ENCODE measurements at places on chromosomes 4 and X.
A peak's percentile ranks its signal among the peaks of the same experiment; 100 is the strongest.

DNA sequence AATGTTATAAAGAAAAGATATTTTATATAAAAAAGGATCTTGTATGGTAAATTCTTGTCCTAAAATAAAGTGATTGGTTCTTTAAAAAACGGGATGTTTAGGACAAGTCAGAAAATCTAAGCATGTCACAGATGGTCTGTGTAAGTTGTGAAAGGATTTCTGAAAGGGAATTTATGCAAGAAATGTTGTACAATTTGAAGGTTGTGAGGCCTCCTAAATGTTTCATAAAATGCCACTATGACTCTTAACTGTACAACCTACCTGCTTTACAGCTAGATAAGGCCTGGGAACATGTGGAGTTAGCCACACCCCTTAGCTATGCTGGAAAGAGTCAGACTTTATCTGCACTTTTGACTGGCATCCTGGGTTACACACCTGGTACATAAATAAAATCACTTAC, 951.5 kb upstream of the POU3F4 start:
- DNase-seq, result no peak

DNA sequence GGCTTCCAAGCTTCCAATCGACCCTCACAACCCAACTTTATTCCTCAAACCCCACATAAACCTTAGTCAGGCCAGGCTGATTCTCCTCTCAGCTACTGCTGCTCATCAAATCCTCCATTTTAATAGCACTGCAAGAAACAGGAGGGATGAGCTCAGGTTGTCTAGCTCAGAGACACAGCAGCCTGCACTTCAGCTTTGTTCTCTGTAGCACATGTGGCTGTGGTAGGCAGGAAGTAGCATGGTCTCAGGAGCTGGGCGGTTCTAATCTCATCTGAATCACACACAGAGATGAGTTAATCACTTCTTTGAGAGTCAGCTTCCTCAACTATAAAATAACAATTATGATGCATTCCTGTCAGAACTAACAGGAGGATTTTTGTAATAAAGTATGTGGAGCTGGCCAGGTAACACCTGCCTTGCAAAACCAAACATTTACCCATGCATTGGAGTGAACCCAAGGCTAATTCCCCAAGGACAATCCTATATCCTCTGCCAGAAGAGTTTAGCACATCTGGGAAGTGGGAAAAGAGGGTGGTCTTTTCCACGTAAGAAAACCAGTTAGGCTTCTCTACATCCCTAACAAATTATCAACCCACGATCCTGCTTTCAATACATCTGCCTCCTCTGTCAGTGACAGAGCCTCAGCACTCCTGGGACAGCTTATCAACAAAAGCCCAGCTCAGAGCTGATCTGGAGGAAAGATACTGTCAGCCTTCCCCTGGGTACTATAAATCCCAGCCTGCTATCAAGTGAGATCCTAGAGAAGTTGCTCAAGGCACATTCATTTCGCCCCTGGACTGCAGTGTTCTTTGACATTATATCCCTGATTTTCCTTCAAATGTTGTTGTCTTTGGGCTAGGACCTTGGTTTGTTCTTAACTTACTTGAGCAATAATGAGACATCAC, 32.8 kb downstream of the ELOVL6 start:
- DNase-seq, result peak; percentile 7

- DNase-seq, result no peak
Measured at GRCh38 chr4:88830598-88830997, 133.0 kb upstream of the NAP1L5 start.

DNA sequence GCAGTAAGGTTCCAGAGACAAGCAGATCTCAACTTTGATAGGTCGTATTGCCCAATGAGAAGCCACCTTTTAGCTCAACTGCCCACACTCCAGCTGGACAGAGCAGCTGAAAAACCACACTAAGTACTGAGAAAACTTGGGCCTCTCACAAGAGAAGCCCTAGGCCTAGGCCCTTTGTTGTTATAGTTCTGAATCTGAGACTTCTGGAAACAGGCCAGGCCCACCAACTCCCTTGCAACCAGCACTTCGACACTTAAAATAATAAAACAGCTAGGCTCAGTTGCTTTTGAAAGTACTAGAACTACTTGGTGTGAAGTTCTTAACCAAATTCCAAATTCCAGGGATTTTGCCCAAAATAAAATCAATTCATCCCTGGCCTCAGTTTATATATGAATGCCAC, 13.5 kb upstream of the RTL5 start:
- no peak for DNase-seq

- no peak for DNase-seq
Measured at GRCh38 chr4:91894006-91894405, 409.8 kb upstream of the GRID2 start.

- no peak for DNase-seq
Measured at GRCh38 chr4:108849611-108850168, 86.8 kb upstream of the ETNPPL start.

DNA sequence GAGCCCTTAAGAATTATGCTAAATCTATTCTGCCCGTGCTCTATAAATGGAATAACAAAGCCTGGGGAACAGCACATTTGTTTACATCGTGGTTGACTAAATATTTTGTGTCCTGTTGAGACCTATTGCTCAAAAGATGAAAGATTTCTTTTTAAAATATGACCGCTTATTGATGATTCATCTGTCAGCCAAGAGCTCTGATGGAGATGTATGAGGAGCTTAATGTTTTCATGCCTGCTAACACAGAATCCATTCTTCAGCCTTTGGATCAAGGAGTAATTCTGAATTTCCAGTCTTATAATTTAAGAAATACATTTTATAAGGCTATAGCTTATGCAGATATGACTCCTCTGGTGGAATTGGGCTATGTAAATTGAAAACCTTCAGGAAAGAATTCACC, 271.3 kb upstream of the FAT4 start:
- no peak for DNase-seq

GRCh38 chr4:120139392-120139791, 72.7 kb upstream of the MAD2L1 start:
- DNase-seq, result no peak

DNA sequence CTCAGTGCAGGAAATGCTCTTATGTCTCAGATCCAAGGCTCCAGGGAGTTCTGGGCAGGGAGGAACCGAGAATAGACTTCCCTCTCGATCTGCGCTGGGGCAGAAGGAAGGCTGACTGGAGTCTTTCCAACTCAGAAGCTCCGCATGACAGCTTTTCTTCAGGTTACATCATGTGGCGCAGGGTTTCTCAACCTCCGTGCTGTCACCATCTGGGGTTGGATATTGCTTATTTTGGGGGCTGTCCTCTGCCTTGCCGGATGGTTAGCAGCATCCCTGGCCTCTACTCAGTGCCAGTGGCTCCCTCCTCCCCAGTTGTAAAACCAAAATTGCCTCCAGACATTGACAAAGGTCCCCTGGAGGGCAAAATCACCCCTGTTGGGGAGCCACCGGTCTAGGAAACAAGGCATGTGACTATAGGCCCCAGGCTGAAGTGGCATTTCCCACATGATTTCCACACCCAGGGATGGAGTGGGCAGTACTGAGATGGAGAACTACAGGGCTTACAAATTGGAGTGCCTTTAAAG, 21.4 kb downstream of the REELD1 start:
- DNase-seq, result no peak

GRCh38 chr4:87011340-87012034, 76.7 kb downstream of the AFF1 start:
- DNase-seq, result no peak

GRCh38 chr4:77501851-77502250, 103.8 kb upstream of the CXCL13 start:
- DNase-seq, result no peak

GRCh38 chr4:80103629-80104028, 30.6 kb upstream of the ANTXR2 start:
- DNase-seq, result no peak

DNA sequence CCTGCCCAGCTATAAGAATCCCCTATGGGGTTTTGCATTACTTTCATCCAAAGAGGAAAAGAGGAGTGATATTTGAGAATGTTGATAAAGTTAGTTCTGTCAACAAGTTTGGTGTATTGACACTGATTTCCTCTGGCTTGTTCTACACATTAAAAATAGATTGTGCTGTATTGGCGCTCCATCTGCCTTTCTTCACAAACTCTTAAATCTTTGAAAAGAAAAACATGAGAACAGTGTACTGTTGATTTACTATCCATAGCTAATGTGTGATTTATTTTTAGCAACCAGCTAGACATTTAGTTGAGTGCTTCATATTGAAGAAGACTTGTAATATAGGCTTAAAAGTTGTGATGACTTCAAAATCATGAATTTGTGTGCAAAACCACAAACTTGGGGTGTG, 261.2 kb upstream of the ANKRD50 start:
- DNase-seq, result no peak

DNA sequence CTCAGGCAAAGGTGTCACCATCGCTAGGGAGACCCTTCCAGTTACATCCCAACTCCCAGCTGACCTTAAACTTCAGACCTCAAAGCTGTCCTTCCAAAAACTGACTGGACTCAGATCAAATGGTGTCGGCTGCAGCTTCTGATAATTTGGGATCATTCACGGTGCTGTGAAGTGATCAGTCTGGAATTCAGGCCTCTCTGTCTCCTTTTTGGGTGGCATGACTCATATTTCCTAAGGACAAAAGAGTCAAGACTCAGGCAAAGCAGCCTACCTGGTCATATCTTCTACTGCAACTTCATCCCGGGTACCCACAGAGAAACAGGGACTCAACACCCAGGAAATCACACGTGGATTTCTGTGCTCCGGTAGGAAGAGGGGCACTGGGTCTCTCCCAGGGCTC, 87.6 kb downstream of the SORCS2 start:
- DNase-seq, result no peak
